RKO (cell line): ENCODE measurements at places on chromosomes 2 and 18.

DNA sequence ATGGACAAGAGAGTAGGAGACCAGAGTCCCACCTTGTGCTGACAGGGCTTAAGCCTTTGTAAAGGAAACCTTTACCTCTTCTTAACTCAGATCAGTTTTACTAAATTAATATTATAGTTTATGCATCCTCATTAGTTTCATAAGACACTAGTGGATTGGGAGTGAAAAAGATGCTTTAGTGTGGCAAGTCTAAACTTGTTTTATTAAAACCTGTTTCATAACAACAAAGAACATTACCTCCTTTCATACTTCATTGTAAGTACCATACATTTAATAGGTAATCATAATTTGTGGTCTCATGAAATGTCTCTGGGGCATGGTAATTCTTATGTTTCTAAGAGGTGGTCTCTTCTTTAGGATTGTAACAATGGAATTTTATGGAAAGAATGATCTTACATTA is 63.4 kb downstream of the PIKFYVE start:
- no peak for DNase-seq

DNA sequence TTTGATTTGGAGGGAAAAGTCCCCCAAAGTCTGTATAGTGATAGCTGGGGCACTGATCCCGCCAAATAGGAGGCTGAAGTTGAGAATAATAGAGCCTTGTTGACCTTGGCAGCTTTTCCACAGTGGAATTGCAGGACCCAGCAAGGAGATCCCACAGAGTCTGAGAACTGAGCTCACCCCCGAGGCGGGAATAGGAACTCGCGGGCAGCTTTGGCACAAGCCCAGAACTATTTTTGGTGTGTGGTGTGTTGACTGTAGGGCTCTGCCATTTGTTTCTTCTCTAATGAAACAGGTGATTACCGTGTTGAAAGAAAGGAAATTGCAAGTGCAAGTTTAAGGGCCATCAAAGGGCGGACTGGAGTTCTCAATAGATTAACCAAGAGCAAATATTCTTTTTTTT is 34.0 kb downstream of the SH3RF3 start:
- no peak for DNase-seq

- no peak for DNase-seq
Observed at GRCh38 chr2:19702267-19702666, 199.5 kb downstream of the TTC32 start.

DNA sequence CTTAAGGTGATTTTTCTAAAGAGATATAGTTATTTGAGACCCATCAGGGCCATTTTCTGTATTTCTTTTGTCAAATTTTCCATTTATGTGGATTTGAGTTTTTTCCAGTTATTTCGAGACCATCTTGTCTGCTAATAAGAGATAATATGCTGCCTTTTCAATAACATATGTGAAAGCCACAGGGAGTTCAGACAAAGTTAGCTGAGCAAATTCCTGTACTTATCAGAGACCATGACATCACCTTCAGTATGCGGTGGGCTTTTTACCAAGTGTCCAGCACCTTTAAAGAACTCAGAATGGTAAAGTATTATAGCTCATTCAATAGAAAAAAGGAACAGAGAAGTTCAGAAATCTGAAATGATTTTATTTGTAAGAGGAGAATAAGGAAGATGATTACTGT is 11.7 kb downstream of the MAPK4 start:
- no peak for DNase-seq

DNA sequence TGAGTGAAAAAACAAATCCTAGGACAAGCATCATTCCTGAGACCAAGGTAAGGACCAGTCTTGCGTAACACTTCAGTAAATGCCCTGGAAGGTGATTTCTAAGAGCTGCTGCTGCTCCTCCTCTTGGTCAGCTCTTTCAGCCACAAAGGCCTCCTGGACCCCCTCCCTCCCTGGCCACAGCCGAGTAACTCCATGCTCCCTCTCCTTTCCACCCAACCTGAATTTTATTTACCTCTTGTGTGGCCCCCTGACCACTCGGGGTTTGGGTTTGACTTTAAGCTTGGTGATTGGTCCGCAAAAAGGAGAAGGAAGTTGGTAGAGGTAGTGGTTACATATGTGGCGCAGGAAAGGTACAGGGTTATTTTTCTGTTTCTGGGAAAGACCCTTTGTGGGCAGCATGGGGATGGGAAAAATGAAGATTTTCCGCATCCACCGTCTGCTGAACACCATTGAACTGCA is 9.2 kb downstream of the HTRA2 start:
- DNase-seq, result no peak

DNA sequence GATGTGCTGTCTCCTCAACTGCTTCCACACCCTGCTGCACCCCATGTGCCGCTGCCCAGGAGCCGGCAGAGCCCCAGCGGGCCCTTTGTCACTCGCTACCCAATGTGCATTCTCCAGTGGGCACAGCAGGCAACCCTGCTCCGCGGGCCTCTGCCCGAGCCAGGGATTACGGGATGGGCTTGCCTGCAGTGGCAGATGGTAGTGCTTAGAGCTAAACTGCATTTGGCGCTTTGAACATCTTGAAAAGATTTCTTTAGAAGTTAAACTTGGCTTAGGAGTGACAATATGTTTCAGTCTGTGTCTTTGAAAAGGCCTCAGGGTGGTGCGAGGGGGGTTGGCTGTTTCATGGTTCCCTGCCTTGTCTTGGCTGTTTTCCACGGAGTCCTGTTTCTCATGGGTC is 84.0 kb upstream of the BOD1L2 start:
- no peak for DNase-seq

DNA sequence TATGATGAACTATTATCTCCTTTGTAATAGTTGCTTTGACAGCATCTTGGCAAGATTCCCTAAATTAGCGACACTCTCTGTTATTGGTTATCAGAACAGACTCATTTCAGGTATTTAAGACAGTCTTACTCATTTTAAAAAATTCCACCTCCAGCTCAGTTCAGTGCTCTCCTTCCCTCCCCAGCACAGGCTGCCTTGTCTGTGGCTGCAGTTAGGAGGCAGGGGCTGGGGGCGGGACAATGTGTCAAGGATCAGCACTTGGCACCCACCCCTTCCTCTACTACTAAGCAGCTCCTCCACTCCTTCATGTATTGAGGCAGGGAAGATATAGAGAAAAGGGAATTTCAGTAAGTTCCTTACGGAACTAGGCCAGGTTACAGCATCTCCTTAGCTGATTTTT is 85.0 kb downstream of the VSNL1 start:
- no peak for DNase-seq

GRCh38 chr2:178479758-178480226 is 465 bp upstream of the PLEKHA3 start:
- no peak for DNase-seq

- no peak for DNase-seq
Observed at GRCh38 chr2:164009756-164010337, 274.0 kb upstream of the FIGN start.

- no peak for DNase-seq
Observed at GRCh38 chr18:10475654-10476291, 21.3 kb downstream of the APCDD1 start.

DNA sequence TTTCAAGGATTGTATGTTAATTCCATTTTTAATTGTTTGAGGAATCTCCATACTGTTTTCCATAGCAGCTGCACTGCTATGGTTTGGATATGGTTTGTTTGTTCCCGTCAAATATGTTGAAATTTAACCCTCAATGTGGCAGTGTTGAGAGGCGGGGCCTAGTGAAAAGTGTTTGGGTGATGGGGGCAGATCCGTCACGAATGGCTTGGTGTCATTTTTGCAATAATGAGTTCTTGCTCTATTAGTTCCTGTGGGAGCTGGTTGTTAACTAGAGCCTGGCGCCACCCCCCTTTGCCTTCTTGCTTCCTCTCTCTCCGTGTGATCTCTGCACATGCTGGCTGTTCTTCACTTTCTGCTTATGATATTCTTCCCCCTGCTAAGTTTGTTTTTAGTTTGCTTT is 71.4 kb upstream of the LDLRAD4 start:
- DNase-seq, result no peak
